Activated CD4-positive, alpha-beta memory T cell treated with anti-CD3 and anti-CD28 coated beads, Interleukin-2, amount 10 ng/mL, durations not matched to agents 7 days and 5 days (primary cell): ENCODE measurements at places on chromosomes 4 and X. TPM values are rescaled to one million over a fixed set of nuclear protein-coding genes. Genes with fewer than 3 reads are reported as not detected.

Gene NR0B1
- not detected for total RNA-seq

Gene PABPC1L2A
- total RNA-seq = not detected

Gene TMEM47
- total RNA-seq = not detected

Gene SH2D1A
- total RNA-seq = 58.3 TPM

DNA sequence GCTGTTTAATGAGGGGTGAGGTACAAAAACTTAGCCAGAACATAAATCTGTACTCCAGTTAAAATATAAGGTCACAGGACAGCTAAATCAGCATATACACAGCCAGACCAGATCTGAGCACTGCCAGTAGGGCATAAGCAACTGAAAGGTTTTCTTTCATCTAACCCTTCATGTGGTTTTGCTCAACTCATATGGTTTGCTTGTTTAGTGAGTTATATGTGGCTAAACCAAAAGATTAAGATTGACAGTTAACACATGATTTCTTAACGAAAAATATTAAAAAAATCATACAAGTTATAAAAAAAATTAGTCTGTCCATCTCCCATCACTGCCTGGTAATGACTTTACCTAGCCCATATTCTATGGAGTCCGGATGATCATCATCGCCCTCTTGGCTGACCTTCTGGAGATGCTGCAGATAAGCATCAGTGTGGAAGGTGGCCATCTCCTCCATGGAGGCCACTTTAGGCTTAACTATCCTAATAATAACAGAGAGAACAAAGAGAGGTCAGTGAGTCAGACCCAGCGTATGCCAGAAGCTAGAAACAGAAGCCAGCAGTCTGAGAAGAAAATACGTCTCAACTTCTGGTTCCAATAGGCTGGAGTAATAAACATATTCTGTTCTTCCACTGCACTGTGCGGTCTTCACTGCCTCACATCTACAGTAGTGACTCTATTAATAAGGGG is 4.1 kb downstream of the HDAC8 start:
- no peak overlapping the region for H3K27ac ChIP-seq
- H3K4me1 ChIP-seq = peaks cover 15% of the 10 kb centered on the region
- no peak for DNase-seq
- H3K4me3 ChIP-seq = no peak overlapping the region

Gene FGA
- total RNA-seq = not detected

- H3K4me1 ChIP-seq = no peaks in the 10 kb centered on the region
- H3K27ac ChIP-seq = no peak overlapping the region
- no peak overlapping the region for H3K4me3 ChIP-seq
- H3K27me3 ChIP-seq = no peaks in the 10 kb centered on the region
Observed at GRCh38 chr4:127335073-127335620, 297.6 kb upstream of the INTU start.

Gene POLN
- 3.3 TPM for total RNA-seq

Gene GAGE1
- not detected for total RNA-seq

- H3K27ac ChIP-seq = peak within 1 kb of the TSS; percentile 77
- DNase-seq = peak; percentile 33
- H3K36me3 ChIP-seq = no peaks in the 10 kb centered on the region
- peaks cover 43% of the 10 kb centered on the region for H3K4me1 ChIP-seq
Observed at GRCh38 chrX:104112326-104112951, at the start of gene ZCCHC18. TSS of gene ZCCHC18 (plus strand) at chrX:104112523. CDS start at chrX:104114112, 1,589 bp downstream.

GRCh38 chrX:7390441-7390840 is 242.5 kb upstream of the PUDP start:
- no peak overlapping the region for H3K27ac ChIP-seq
- no peak for DNase-seq
- H3K36me3 ChIP-seq = no peaks in the 10 kb centered on the region
- no peaks in the 10 kb centered on the region for H3K4me1 ChIP-seq
- no peak overlapping the region for H3K4me3 ChIP-seq

Gene AWAT2
- not detected for total RNA-seq

GRCh38 chrX:26470941-26471340 is 255.0 kb downstream of the MAGEB5 start:
- H3K36me3 ChIP-seq = no peaks in the 10 kb centered on the region
- no peaks in the 10 kb centered on the region for H3K4me1 ChIP-seq
- no peak for DNase-seq
- no peak overlapping the region for H3K27ac ChIP-seq

DNA sequence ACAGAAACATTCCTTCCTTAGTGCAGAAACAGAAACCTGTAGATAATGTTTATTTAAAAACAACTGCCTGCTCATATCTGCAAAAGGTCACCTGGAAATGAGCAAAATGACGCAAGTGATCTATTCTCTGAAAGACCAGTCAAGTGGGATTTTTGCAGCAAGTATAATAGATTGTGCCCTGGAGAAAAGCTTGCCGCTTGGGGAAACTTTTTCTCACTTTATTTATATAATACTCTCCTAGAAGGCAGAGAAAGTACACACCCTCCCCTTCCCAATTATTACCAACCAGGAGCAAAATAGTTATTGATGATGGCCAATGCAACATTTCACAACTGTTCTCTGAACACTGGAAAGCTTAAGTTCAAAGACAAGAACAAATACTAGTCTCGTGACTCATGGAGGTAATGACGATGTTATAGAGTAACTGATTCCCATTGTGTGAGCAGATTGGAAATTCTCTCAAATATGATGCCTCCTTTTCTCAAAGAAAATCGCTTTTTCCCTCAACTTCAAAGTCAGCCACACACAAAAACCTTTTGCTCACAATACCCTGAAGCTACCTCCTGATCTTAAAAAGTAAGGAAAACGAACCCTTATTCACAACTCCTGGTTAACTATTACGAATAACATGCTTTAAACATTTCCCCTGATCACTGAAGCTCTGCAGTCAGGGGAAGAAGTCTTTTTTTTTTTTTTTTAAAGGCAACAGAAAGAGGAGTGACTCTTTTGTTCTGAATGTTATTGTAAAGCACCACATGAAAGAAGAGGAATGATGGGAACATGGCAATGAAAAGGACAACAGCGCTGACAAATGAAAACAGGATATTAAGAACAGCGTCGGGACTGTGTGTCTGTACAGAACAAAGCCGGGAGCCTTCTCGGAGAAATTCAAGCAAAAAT is 41.0 kb downstream of the MID1 start:
- H3K4me3 ChIP-seq = no peak overlapping the region
- no peaks in the 10 kb centered on the region for H3K36me3 ChIP-seq
- H3K4me1 ChIP-seq = no peaks in the 10 kb centered on the region
- H3K27me3 ChIP-seq = no peaks in the 10 kb centered on the region

Gene ANXA3
- total RNA-seq = 0.38 TPM

Gene STBD1
- 5.5 TPM for total RNA-seq

DNA sequence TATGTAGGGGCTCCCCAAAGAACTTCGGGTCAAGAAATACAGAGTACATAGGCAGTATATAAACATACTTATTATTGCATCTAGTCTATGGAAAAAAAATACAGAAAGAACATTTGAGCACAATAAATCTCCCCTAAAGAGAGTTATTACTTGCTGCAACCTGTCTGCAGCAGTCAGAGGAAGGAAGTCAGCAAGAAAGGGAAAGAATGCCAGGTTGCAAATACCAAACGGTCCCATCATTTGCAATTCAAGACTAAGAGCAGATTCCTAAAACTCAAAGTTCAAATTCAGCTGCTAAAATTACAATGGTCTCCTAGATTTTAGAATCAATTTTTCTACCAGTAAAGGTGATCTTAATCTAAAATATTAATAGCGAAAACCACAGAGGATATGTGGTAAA is 236.2 kb upstream of the NUDT6 start:
- no peak for DNase-seq
- H3K4me3 ChIP-seq = no peak overlapping the region
- no peaks in the 10 kb centered on the region for H3K4me1 ChIP-seq

Gene CPLX1
- 2.5 TPM for total RNA-seq

GRCh38 chr4:101184668-101185067 is 162.7 kb downstream of the PPP3CA start:
- no peak for DNase-seq
- no peak overlapping the region for H3K4me3 ChIP-seq
- H3K36me3 ChIP-seq = peaks cover 16% of the 10 kb centered on the region
- no peaks in the 10 kb centered on the region for H3K27me3 ChIP-seq
- H3K27ac ChIP-seq = no peak overlapping the region

Gene TNMD
- not detected for total RNA-seq

- H3K36me3 ChIP-seq = peaks cover 28% of the 10 kb centered on the region
- H3K4me3 ChIP-seq = peak overlapping the region; percentile 97
- peak overlapping the region; percentile 95 for H3K27ac ChIP-seq
- peaks cover 37% of the 10 kb centered on the region for H3K4me1 ChIP-seq
- no peak for DNase-seq
Observed at GRCh38 chr4:68349279-68349648, 626 bp downstream of the YTHDC1 start.

DNA sequence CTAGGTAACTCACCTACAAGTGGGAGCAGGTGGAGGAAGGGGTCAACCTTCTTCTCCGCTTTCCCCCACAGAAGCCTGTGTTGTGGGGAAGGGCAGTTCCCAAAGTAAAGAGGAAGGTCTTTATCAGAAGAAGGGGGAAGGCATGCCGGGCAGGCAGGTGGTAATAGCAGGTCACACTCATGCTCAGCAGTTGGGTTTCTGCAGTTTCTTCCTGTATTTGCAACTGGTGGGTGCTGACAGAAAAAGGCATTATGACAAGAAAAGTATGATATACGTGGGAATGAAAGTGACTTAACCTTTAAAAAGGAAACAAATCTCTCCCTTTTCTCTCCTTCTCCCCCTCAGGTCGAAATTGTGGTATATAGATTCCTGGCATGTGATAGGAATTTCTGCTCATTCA is 3.7 kb downstream of the MTMR1 start:
- peak; percentile 16 for DNase-seq
- H3K36me3 ChIP-seq = peaks cover 33% of the 10 kb centered on the region
- H3K4me1 ChIP-seq = peaks cover 49% of the 10 kb centered on the region
- H3K27ac ChIP-seq = peak overlapping the region; percentile 68
- H3K4me3 ChIP-seq = peak overlapping the region; percentile 31
- H3K27me3 ChIP-seq = no peaks in the 10 kb centered on the region

DNA sequence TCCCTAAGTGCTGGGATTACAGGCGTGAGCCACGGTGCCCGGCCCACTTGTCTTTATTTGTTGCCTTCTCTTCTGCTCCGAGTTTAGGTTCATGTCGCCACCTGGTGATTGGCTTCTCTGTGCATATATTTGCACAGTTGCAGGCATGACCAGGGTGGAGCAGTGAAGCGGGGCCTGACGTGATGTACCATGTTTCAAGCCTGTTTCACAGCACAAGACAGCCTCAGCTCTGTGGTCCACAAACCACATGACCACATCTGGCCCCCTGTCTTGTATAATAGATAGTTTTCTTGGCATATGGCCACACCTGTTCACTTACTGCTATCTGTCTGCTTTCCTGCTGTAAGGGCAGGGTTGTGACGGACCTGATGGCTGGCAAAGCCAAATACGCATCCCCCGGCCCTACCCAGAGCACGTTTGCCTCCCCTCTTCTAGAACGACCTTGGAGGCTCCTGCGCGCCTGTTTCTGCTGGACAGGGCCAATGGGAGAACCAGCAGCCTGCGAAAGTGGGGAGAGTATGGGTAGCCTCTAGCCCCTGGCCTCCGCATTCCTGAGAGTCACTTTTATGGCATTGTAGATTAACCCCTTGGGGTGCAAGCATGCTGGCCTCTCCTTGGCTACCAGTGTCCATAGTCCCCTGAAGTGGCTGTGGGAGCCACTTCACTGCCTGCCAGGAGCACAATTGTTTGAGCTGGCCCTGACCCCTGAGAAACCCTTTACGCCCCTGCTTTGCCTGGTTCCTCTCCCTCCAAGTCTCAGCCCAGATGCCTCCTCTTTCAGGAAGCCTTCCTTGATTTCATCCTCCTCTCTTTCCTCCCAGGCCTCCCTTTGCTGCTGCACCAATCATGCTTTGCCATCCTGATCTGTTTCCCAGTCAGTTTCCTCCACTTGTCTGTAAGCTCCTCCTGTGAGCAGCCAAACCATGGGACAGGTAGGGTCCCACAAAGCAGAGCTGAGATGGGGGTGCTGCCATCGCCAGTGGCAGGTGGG is 6.0 kb upstream of the SH3TC1 start:
- no peaks in the 10 kb centered on the region for H3K36me3 ChIP-seq
- H3K4me3 ChIP-seq = no peak overlapping the region
- H3K27ac ChIP-seq = no peak overlapping the region
- H3K27me3 ChIP-seq = no peaks in the 10 kb centered on the region
- H3K4me1 ChIP-seq = peaks cover 2% of the 10 kb centered on the region

- H3K4me1 ChIP-seq = no peaks in the 10 kb centered on the region
- no peaks in the 10 kb centered on the region for H3K27me3 ChIP-seq
- no peak overlapping the region for H3K4me3 ChIP-seq
- DNase-seq = no peak
Observed at GRCh38 chrX:66912417-66912816, 273.5 kb upstream of the EDA2R start.

DNA sequence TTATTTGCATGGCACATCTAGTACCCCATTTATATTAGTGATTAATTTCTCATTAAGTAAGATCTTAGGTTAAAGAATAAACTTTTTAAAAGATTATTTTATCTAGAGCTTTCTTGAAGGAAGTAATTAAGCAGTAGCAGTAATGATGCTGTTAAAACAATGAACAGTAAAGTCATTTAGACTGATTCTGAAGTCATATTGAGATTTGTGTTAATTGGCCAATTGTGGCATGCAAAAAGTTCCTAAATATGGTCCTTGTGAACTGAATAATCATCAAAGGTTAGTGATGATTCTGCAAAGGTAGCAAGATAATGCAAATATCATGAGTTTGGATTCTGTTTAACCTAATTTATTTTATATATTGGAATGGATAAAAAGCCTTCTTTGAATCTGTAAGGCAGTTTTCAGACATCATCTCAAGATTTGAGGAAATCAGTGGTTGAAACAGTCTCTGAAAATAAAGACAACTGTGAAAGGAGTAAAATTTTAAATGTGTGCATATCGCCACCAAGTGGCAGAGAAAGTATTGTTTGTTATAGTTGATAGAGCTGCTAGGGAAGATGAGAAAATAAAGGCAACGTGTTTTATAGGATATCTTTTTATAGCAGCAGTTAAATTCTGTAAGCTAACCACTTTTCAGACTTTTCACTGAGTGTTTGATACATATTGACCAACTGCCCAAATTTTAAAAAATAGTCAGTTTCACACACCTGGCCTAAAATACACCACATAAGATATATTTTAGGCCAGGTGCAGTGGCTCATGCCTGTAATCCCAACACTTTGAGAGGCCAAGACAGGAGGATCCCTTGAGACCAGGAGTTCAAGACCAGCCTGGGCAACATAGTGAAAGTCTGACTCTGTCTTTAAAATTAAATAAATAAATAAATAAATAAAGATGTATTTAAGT is 79.6 kb downstream of the CCKAR start:
- peaks cover 37% of the 10 kb centered on the region for H3K36me3 ChIP-seq
- peaks cover 13% of the 10 kb centered on the region for H3K4me1 ChIP-seq
- H3K27ac ChIP-seq = no peak overlapping the region
- DNase-seq = no peak

Gene HSPA4L
- 0.30 TPM for total RNA-seq

GRCh38 chr4:156811963-156812362 is 159.6 kb downstream of the PDGFC start:
- no peaks in the 10 kb centered on the region for H3K36me3 ChIP-seq
- DNase-seq = no peak
- H3K27me3 ChIP-seq = no peaks in the 10 kb centered on the region
- H3K4me1 ChIP-seq = no peaks in the 10 kb centered on the region
- H3K4me3 ChIP-seq = no peak overlapping the region
- no peak overlapping the region for H3K27ac ChIP-seq

Gene NXF2
- not detected for total RNA-seq
